ENCODE measurements at places on chromosomes 5 and 9.

DNA sequence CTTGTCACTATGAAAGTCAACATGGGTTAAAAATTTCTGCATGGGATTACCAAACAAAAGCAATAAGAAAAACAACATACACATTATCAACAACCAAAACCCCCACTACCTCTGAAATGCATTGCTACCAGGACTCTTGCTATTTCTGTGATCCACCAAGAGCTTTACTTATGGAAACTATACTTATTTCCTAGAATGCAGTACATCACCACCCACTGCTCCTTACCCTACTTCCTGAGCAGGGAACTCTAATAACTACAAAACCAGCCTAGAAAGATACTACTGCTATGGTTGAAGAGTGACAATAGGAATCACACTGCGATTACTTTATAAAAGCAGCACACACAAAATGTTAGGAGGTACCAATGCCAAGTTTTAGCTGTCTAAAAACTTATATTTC is 22.2 kb downstream of the LURAP1L start:
- no peak for DNase-seq

GRCh38 chr5:111574311-111574710 is 62.0 kb upstream of the STARD4 start:
- no peak for DNase-seq

DNA sequence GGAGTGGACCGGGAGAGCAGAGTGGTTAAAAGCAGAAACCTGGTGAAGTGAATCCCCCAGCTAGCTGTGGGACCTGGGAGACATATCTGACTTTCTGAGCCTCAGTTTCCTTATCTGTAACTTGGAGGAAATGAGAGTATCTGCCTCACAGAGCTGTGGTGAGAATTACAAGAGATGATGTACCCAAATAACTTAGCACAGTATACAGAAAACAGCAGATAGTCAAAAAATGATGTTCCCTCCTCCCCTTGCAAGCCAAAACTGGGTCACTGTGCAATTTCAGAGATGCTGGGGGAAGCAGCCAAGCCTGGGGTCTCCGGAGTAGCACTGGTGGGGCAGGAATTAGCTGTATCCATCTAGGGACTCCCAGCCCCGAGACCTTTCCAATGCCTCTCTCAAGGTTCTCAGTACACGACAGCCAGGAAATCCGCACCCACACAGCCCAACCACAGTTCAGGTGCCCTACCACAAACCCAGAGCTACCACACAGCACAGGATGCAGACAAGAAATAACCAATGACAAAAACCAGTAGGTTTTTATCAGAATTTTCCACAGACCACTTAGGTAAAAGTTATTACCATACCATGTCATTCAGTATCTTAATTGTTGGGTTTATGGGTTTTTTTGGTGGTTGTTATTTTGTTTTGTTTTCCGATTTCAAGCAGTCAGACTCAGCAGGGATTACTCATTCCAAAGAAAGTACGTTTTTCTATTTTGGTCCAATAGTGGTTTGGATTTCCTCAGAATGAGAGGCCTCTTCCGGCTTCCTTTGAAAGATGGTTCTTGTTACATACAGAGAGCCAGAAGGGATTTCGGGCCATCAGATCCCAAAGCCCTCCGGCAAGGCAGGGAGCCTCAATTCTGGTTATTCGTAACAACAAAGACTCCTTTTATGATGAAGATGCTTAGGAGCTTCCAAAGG is 4.9 kb upstream of the HRH2 start:
- no peak for DNase-seq

GRCh38 chr5:130545291-130545690 is 619.8 kb downstream of the HINT1 start:
- no peak for DNase-seq

DNA sequence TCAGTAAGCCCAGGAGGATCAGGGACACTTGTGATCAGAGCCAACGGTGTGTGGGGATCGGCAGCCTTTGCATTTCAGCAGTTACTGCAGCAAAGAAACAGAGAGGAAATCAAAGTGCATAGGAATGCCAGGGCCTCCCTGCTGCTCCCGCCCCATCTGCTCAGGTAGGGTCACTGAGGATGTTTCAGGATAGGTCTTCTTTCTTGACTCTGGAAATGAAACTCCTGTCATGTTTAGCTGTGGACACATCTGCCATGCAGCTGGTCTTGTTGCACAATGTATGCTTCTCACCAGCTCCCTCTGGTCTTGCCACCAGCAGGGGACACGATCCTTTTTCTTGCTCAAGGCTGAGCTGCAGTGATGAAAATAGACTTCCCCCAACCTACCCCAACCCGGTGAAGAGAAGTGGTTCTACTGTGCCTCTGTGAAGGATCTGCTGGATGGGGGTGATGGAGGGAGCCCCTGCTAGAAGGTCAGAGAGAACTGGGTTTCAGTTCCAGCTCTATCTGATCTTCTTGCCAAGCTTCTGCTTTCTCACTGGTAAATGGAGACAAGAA is 185.2 kb upstream of the KLF4 start:
- no peak for DNase-seq

DNA sequence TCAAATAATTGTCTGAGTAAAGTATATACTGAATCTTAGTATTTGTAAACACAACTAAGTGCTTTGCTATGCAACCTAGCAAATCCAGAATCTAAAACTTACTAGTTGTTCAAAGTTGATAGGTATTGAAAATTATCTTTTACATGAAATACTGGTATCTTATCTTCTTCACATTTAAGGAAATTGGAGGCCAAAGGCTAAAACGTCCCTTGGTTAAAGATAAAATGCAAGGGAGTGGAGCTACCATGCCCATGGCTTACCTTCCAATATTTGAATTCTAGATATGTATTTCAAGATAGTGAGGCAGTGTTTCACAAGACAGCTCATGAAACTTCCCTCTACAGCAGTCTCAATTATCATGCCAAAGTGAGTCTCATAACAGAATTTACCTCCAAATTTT is 373.5 kb downstream of the KIAA0825 start:
- no peak for DNase-seq

All from ecto neural progenitor cell (in vitro differentiated cells).